ENCODE measurements at places on chromosomes 7 and 10. TPM values are rescaled to one million over a fixed set of nuclear protein-coding genes. Genes with fewer than 3 reads are reported as not detected.

GRCh38 chr7:5657901-5658300, 123.6 kb downstream of the RNF216 start:
- no peak for DNase-seq

GRCh38 chr10:49595003-49595712, 15.0 kb upstream of the SLC18A3 start:
- DNase-seq, result no peak

Gene NEUROG3
- not detected for total RNA-seq

DNA sequence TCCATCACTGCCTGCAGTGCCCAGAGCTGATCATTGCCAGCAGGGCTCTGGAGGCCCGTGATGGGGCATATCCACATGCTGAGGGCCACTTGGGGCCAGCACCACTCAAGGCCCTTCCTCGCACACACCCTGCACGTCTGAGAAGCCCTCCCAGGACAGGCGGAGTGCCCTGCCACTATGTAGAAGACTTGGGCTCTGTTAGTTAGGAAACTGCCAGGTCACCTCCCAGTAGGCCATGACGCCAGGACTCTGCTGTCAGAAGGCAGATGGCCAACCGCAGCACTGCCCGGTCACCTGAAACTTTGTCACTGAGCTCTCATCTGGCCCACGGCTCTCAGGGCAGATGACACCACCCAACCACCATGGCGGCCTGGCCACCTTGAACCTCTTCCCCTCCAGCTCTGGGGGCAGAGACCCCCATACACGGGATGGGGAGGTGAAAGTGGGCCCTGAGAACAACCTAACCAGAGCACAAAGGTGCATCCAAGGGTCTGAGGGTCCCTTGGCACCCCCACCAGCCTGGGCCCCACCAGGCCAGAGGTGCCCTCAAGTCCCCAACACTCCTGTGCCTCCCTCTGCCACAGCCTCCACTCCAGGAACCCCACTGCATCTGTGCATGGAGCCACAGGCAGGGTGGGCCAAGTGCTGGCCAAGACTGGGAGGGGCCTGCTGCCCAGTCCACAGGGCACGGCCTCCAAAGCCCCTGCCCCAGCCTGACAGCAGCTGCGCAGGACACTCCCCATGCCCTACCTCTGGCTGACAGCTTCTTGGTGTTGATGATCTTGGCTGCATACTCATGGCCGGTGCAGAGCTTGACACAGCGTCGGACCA, 41.8 kb downstream of the CAMK2B start:
- DNase-seq, result peak; percentile 89

GRCh38 chr10:94416896-94417295, 14.6 kb downstream of the TBC1D12 start:
- no peak for DNase-seq

DNA sequence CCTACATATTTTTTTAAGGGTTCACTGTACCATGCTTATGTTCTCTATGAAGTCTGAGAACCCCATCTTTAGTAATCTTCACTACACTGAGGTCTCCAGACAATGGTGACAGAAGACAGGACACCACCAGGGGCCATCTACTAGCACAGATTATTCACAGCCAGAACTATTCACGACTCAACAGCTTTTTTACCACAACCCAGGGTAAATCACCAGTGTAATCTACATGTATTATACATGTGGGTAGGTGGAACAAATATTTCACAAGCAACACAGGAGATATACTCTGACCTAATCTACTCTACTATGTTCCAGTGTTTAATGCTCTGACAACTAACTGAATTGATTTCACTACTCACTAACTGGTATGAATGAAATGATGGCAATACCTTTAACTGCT, 136.1 kb downstream of the ELMO1 start:
- no peak for DNase-seq

DNA sequence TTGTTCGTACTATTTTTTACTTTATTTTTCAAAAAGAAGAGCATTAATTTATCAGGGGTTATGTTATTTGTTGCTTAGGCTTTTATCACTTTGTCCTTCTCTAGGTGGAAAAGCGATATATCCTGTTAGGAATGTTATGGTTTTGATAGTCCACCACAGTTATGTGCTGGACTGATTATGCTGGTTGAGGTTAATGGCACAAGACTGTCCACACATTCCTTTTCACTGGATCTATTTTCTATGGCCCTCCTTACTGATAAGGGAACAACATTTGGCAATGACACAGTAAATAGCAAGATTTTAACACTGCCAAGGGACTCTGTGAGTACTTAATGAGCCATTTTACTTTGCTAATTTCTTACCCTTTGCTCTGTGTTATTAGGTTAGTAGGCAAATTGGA, 1212.3 kb downstream of the NXPH1 start:
- no peak for DNase-seq

- DNase-seq, result no peak
Observed at GRCh38 chr10:71761105-71761511, 12.2 kb downstream of the VSIR start.

DNA sequence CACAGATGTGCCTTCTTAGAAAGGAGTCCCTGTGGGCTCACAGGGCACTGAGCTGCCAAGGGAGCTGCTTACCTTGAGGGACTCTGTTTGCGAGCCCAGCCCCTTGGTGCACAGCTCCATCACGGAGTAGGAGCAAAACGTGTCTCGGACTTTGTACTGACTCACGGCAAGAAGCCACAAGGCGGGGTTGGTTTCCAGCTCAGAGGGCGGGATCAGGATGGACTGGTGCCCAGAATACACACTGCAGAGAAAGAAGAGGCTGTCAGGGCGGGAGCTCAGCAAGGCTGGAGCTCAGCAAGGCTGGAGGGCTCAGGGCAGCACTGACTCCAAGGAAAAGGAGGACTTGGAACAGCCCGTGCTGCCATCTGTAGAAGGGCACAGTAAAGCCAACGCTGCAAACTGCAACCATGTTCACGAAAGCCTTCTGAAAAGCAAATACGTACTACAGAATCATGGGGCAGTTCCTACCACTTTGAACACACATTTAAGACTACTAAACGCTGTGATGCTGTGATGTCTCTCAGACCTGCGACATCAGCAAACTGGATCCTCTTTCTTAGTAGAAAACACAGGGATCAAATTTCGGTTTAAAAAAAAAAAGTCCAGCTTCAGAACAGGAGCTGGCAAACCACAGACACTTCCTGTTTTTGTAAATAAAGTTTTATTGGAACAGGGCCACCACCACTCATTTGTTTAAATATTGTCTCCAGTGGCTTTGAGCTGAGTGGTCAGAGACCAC, 194.3 kb downstream of the ZMYND11 start:
- DNase-seq, result peak; percentile 85

GRCh38 chr10:101123085-101123814, 7.8 kb upstream of the TLX1 start:
- DNase-seq, result no peak

- DNase-seq, result no peak
Observed at GRCh38 chr7:24501009-24501408, 72.2 kb upstream of the PALS2 start.

Gene HTR5A
- total RNA-seq, result not detected

- DNase-seq, result no peak
Observed at GRCh38 chr7:34133356-34133982, 228.1 kb downstream of the BMPER start.

DNA sequence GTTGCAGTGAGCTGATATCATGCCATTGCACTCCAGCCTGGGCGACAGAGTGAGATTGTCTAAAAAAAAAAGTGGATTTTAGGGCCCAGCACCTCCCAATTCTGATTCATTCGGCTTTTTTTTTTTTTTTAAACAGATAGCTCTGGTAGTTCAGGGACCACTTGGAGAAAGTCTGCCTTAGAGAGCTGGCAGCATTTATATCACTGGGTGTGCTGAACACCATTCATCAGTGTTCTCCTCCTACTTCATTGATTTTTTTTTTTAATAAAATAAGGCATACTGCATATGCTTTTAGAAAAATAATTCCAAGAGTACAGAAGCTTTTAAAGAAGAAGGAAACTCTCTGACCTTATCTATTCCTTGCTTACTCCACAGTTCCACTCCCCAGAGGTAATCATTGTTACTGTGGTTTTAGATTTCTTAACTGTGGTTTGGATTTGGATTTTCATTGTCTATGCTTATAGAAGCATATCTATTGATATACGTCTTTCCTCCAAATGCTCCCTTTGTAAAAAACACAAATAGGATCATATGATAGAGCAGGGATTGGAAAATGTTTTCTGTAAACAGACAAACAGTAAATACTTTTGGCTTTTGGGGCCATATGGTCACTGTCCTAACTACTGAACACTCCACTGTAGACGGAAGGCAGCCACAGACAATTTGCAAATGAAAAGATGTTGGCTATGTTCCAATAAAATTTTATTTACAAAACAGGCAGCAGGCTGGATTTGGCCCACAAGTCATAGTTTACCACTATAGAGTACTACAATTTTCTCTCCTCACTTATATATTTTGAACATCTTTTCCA, 21.1 kb upstream of the SAR1A start:
- DNase-seq, result no peak

- no peak for DNase-seq
Observed at GRCh38 chr10:11195623-11196022, 178.0 kb downstream of the CELF2 start.

Gene EVX1
- total RNA-seq, result not detected

Gene EN2
- total RNA-seq, result 0.36 TPM

Gene SP8
- not detected for total RNA-seq

Gene NPY4R
- total RNA-seq, result not detected

Gene CDNF
- total RNA-seq, result 15.4 TPM

DNA sequence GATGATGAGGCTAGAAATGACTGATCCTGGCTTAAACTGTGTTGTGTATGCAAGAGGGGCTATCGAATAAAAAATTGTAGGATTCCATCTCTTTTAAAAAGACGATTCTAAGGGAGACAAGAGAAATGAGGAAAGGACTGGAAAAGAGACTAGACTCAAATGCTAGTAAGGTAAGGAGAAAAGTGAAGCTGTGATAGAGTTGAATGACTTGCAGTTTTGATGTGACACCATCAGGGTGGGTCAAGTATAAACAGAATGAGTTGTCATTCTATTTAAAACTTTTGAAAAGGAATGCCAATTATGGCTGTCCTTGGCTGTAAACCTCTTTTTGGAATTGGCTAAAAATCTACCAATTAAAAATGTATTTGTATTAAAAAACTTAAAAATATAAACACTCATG, 184.5 kb upstream of the PHF14 start:
- no peak for DNase-seq

DNA sequence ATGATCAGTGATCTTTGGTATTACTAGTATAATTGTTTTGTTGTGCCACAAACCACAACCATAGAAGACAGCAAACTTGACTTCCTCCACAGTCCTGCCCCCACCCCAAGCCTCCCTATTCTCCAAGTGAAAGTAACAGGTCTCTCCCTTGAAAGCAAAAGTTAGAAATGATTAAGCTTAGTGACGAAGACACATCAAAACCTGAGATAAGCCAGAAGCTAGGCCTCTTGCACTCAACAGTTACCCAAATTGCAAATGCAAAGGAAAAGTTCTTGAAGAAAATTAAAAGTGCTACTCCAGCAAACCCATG, 7.5 kb downstream of the SAR1A start:
- DNase-seq, result no peak

- no peak for DNase-seq
Observed at GRCh38 chr7:49878089-49878488, 104.7 kb downstream of the VWC2 start.

GRCh38 chr7:8084836-8085235, 116.2 kb downstream of the GLCCI1 start:
- DNase-seq, result no peak

GRCh38 chr7:109986701-109987100, 1104.2 kb upstream of the LRRN3 start:
- DNase-seq, result no peak

DNA sequence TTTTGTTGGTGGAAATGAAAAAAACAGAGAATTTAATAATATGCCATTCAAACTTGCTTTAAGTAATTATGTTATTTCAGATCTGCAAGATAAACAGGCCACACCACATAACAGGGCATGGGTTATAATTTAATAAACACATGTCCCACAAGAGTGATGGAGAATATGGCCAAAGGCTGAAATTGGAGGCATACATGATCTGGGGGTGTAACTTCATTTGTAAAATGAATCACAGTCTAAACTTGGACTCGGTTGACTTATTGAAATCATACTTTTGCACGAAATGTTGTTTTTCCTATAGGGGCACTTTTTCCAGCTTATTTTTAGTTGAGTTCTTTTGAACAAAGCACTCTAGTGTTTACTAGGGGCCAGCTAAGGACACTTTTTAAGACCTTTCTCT, 151.6 kb downstream of the TMEM26 start:
- DNase-seq, result no peak

Gene CYP3A4
- not detected for total RNA-seq

DNA sequence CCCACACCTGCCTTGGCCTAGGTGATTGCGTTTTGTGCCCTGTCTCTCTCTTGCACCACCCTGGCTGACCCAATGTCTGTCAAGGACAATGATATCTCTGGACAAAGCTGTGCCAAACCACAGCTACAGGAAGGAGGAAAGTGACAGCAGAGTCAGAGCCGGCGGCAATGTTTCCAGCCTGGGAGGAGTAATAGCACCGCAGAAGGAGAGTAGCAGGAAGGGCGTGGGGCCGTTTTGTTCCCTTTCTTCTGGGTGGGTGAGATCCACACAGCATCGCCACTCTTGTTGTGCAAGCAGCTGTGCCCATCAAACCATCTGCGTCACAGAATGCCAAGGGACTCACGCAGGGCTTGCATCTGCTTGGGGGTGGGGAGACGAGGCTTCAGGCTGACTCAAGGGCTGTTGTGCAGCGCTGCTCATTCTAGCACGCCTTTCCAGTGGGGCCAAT, 341.6 kb upstream of the AUTS2 start:
- peak; percentile 78 for DNase-seq

DNA sequence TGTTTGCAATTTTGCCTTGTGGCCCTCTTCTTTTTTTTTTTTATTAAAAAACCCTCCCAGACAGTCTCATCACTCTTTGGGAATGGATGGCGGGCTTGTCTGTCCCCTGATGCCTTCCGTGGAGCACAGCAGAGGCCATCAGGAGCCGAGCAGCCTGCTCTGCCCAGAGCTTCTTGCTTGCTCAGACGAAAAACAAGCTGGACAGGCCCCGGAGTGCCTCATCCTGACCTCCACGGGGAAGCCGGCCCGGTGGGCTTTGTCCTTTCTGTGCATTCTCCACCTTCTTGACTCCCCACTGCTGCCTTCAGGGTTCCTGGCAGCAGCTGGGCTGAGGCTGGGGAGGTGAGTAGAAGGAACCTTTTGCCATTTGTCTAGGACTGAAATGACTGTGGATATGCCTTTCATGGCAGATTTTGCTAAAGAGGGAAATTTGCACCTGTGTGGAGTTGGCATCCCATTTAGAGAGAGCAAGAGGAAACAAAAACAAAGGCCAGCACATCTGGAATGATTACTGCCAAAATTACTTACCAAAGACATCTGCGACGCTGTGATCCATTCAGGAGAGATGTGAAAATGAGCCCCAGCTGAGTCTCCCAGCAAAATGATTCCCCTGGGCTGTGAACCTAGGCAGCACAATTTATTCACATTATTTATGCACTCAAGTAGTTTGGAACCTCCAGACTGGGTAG, 108.3 kb downstream of the AOAH start:
- DNase-seq, result no peak

Gene MUC12
- total RNA-seq, result not detected

Gene MSMB
- total RNA-seq, result not detected

- DNase-seq, result no peak
Observed at GRCh38 chr10:75652146-75652740, 220.8 kb downstream of the LRMDA start.

Gene TMEM60
- 7.7 TPM for total RNA-seq

Data from psoas muscle (tissue), 8 donors.